RPMI7951 (cell line): ENCODE measurements at places on chromosomes 1 and 21. TPM values are rescaled to one million over a fixed set of nuclear protein-coding genes. Genes with fewer than 3 reads are reported as not detected.
A peak's percentile ranks its signal among the peaks of the same experiment; 100 is the strongest.

GRCh38 chr1:212437179-212437798 lies 4.6 kb downstream of the NENF start:
- no peak for DNase-seq

GRCh38 chr1:242133796-242134195 lies 134.9 kb upstream of the MAP1LC3C start:
- DNase-seq, result no peak

DNA sequence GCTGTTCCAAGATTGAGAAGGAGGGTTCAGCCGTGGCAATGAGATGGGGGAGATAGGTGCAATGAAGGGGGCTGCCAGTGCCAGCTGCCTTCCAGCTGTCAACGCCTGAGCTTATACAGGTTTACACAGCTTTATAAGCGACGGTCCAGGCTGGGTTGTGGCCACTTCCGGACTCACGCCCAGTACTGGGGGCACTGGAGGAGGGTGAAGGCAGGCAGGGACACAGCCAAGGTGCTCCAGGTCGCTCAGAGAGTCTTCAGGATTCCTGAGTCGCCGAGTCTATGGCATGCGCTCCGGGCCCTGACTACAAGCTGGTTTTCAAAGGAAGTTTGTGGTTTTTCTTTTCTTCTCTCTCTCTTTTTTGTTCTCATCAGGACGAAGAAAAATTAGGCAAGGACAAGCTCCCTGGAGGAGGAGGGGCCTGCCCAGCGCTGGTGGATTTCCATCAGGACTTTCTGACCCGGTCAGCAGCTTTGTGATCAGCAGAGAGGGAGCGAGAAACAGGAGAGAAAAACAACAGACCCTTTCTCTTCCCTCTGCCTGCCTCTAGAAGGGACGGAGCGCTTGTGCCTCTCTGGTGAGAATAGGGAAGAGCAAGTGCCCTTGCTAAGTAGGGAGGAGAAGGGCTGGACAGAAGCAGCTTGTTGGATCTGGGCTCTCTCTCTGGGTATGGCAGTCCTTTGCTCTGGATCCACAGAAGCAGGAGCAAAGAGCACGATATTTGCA lies at the start of gene MINDY1:
TSS of gene MINDY1 (minus strand) at position 576 of the 726 bp plus-strand sequence. CDS start 4,285 bp downstream, outside the sequence.
- peak; percentile 87 for DNase-seq

KIRREL1 gene
- 77.3 and 80.8 TPM in 2 replicates for total RNA-seq
